ENCODE measurements at places on chromosomes 5 and 9. TPM values are rescaled to one million over a fixed set of nuclear protein-coding genes. Genes with fewer than 3 reads are reported as not detected.

Gene RANBP3L
- 0.49 TPM for total RNA-seq

Gene PFN3
- not detected for total RNA-seq

Gene MVB12B
- 12.7 TPM for total RNA-seq

Gene HAVCR2
- 3.5 TPM for total RNA-seq

Gene FOXI1
- not detected for total RNA-seq

Gene ACTBL2
- total RNA-seq: not detected

Gene TLE1
- total RNA-seq: 9.8 TPM
